Fibroblast of upper back skin (primary cell): ENCODE measurements at places on chromosomes 12 and 14.

DNA sequence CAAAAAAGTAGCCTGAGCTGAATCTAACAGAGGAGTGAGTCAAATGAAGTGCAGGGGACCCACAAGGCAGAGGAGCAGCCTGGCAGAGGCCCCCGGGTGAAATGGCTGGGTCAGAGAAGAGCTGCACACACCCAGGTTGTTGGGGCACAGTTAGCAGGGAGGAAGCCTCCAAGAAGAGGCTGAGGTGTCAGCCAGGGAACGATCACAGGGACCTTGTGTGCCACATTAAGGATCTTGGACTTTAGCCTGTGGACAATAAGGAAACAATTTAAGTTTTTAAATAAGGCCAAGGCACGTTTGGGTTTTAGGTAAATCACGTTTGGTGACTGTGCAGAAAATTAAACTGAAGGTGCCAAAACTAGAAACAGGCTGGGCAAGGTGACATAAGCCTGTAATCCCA lies 35.1 kb downstream of the OR10P1 start:
- DNase-seq, result no peak

- peak; percentile 60 for DNase-seq
These were observed 44.5 kb downstream of the PSMA6 start for GRCh38 chr14:35336494-35337268.

DNA sequence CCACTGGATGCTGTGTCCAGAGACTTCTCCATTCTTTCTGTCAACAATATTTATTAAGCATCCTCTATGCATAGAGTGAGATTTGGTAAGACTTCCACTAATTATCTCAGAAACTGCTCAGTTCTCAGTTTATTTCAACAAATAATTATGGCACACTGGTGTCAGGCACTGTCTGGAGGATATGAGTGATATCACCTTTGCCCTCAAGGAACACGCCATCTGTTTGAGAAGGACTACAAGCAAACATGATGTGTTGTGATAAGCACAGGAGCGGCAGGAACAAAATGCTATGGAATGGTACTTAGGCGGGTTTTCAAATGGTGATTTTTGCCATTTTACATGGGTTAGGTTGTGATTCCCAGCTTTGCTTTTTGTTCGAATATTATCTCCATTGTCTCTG lies 229.2 kb downstream of the DPF3 start:
- DNase-seq, result no peak

GRCh38 chr12:13661005-13661887 lies 320.2 kb downstream of the GRIN2B start:
- DNase-seq, result peak; percentile 62

- no peak for DNase-seq
These were observed 2.8 kb downstream of the GNS start for GRCh38 chr12:64756376-64756775.

GRCh38 chr14:73180385-73180805 lies 44.1 kb downstream of the PSEN1 start:
- DNase-seq, result peak; percentile 37

GRCh38 chr12:103028881-103029639 lies 71.6 kb downstream of the ASCL1 start:
- no peak for DNase-seq

DNA sequence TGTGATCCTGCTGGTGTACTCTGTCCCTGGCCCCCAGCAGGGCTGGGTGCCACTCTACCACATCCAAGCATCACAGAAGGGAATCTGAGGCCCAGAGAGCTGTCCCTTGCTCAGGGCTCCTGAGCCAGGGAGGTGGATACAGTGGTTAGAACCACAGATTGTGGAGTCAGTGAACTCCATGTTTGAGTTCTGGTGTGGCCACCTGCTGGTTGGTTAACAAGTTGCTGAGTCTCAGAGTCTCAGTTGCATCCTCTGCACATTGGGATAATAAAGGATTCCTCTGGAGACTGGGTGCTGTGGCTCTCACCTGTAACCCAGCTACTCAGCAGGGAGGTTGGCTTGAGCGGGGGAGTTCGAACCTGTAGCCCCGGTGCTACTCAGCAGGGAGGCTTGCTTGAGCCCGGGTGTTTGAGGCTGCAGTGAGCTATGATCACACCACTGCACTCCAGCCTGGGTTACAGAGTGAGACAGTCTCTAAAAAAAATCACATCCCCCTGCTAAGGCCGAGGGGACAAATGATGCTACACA lies 39.4 kb downstream of the MVK start:
- peak; percentile 4 for DNase-seq

- no peak for DNase-seq
These were observed 1.2 kb downstream of the METTL1 start for GRCh38 chr12:57770734-57771133.

- DNase-seq, result no peak
These were observed 27.1 kb downstream of the KCTD10 start for GRCh38 chr12:109449845-109450532.

DNA sequence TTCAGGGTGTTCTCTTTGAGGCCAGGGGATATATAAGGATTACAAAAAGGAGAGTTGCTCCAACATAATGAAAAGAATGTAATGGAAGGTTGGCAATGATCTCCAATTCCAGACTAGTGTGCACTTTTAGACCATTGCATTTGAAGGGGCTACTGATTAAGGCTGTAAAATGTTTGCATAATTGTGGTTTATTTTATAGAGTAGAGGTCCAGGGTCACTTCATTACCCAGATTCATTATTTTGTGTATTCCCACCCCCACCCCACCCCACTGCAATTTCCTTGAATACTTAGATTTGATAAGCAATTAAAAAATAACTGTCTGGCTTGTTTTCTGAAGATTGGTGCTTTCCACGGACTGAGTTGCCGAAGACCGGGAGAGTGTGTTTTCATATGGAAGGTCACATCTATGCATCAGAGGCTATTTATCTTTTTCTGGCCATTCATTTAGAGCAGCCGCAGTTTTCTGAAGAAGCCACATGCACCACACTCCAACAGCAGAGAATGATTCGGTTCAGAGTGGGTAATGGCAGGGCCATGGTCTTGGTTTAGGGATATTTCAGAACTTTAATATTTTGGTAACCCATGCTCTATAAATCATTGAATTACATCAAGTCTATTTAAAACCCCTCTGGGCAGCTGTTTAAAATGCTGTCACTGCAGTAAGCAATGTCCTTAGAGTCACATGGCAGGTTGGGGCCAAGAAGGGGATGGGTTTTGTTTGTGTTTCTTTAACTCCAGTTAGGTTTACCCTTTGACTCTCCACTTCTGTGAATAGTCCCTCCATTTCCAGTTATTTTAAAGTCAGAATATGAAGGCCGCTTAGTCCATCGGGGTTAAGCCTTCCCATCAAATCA lies 94.6 kb downstream of the TMEM30B start:
- no peak for DNase-seq
